ENCODE measurements at places on chromosomes 6 and 20.

DNA sequence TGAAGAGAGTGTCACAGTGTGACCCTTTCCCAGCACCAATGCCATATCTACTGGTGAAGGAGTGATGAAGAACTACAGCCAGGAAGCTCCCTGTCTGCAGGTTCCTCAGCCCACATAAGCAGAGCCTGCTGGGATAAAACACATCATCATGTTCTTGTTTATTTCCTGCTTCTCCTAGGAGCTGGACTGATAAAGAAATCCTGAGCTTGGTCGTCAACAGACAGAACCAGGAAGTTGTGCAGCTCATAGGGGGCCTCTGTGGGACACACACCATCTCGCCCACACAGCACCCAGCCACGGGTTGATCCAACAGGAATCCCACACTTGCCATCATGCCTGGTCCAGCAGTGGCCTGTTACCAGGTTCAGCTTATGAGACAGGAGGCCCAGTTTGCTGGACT is 2.8 kb upstream of the CSTL1 start:
- DNase-seq: no peak

DNA sequence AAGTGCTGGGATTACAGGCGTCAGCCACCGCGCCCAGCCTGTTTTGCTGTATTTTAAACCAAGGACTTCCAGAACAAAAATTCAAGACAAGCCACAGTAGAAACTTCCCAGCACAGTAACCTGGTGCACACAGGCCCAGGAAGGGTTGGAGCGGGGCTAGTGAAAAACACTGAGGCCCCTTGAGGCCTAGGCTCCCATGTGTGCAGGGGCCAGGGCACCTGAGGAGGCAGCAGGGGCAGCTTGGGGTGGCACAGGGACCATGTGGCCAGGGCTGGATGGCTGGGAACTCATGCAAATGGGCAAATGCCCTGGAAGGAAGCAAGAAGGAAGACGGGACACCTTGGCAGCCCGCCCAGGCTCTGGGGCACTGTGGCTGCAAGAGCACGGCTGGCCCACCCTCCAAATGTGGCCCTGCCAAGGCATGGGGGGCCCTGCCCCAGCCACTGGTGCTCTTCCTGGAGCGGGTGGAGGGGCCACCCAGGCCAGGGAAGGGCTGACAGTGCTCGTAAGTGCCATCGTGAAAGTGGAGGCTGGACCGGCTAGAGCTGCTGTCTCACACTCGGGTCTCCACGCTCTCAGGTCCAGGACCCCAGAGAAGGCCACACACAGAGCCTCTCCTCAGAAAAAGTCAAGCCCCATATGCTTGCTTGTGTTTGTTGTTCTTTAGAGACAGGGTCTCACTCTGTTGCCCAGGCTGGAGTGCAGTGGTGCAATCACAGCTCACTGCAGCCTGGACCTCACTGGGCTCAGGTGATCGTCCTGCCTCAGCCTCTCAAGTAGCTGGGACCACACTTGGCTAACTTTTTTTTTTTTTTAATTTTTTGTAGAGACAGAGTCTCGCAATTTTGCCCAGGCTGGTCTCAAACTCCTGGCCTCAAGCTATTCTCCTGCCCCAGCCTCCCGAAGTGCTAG is 10.3 kb downstream of the SLC2A4RG start:
- DNase-seq: no peak

GRCh38 chr6:152124429-152125074 is 317.1 kb downstream of the ESR1 start:
- DNase-seq: no peak

- DNase-seq: no peak
Measured at GRCh38 chr20:5143851-5144250, 17.0 kb downstream of the CDS2 start.

- no peak for DNase-seq
Measured at GRCh38 chr6:17505062-17505476, 95.0 kb upstream of the FAM8A1 start.

- no peak for DNase-seq
Measured at GRCh38 chr6:109284675-109285074, 97.6 kb downstream of the CD164 start.

- no peak for DNase-seq
Measured at GRCh38 chr6:150606647-150607328, 7.1 kb downstream of the PLEKHG1 start.

- no peak for DNase-seq
Measured at GRCh38 chr6:167113047-167113754, 9.7 kb upstream of the CCR6 start.

DNA sequence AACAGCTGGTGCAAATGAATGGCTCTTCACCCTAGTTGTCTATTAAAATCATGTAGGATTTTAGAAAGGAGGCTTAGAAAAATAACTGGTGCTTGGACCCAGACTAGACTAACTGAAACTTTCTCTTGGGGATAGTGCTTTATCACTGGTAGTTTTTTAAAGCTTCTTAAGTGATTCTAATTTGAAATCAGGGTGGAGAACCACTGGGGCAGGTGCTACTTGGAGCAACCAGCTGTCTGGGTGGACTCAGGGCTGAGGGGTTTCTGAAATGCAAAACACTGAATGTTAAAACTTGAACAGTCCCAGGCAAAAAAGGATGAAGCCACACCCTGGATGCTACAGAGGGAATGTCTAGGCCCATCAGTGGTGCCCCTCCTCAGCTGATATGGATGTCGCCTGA is 81.2 kb downstream of the PXDC1 start:
- DNase-seq: no peak

- DNase-seq: no peak
Measured at GRCh38 chr6:36268478-36269275, 1.2 kb upstream of the PNPLA1 start.

- DNase-seq: no peak
Measured at GRCh38 chr6:56539527-56540105, 103.1 kb downstream of the DST start.

- DNase-seq: no peak
Measured at GRCh38 chr6:18427296-18427695, 40.1 kb downstream of the RNF144B start.

DNA sequence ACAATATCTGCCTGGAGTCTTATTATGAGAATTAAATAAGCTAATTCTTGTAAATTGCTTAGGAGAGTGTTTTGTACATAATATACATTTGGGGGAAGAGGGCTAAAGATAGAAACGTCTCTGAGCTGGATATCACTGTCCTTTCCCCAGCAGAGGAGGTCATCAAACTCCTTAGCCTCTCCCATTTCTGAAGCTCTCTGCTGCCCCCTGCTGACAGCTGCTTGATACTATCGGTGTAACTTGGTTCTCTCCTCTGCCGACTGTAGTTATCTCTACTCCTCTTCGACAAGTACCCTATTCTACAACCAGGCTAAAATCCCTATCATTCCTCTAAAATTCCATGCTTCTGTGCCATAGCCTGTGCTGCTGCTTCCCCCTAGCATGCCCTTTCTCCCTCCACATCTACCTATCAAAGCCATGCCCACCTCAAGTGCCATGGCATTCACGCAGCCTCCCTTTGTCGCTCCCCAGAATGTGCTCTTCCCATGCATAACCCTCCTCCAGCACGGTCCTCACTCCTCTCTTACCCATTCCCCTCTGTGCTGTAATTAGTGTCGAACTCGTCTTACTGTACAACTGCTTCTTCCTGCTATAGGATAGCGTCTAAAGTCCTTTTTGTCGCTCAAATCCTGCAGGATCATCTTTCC is 101.2 kb downstream of the EPM2A start:
- peak; percentile 83 for DNase-seq

- DNase-seq: no peak
Measured at GRCh38 chr6:71299541-71300470, 11.2 kb downstream of the OGFRL1 start.

DNA sequence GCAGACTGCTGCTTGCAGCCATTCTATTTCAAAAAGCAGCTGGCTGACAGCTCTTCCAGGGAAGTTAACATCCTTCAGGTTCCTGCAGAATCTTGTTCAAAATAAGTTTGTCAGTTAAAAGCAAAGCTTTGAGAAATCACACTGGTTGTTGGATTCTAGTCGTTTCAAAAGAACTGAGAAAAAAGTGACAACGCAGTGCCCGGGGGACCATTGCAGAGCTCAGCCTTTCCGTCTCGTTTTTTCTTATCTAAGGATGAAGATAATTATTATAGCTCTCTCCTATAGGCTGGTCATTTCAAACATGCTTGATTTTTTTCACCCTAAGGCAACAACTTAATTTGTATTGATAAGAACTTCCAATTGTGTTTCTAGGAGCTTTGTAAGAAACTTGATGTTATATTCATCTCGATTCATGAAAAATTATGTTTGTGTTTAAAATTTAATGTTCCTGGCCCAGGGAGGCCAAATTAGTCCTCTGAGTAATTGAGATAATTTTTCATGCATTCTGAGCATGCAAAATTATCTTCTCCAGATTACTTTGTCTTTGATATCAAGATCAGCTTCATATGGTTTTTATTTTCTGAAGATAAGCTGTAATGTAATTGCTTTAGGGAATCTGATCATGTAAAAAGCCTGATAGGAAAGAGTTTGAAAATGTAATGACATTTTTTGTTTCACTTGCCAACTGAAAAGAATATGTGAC is 58.4 kb downstream of the SNAP25 start:
- no peak for DNase-seq

DNA sequence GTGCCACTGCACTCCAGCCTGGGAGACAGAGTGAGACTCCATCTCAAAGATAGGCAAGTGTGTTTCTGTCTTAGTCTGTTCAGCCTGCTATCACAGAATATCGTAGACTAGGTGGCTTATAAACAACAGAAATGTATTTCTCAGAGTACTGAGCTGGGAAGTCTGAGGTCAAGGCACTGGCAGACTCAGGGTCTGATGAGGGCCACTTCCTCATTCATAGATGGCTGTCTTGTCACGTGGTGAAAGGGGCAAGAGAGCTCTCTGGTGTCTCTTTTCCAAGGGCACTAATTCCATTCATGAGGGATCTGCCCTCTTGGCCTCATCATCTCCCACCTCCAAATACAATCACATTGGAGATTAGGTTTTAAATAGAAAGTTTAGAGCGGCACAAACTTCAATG is 95.6 kb upstream of the PHACTR3 start:
- no peak for DNase-seq

- DNase-seq: no peak
Measured at GRCh38 chr20:50053362-50054230, 59.4 kb downstream of the UBE2V1 start.

- DNase-seq: no peak
Measured at GRCh38 chr6:94955156-94955555, 622.2 kb upstream of the MANEA start.

DNA sequence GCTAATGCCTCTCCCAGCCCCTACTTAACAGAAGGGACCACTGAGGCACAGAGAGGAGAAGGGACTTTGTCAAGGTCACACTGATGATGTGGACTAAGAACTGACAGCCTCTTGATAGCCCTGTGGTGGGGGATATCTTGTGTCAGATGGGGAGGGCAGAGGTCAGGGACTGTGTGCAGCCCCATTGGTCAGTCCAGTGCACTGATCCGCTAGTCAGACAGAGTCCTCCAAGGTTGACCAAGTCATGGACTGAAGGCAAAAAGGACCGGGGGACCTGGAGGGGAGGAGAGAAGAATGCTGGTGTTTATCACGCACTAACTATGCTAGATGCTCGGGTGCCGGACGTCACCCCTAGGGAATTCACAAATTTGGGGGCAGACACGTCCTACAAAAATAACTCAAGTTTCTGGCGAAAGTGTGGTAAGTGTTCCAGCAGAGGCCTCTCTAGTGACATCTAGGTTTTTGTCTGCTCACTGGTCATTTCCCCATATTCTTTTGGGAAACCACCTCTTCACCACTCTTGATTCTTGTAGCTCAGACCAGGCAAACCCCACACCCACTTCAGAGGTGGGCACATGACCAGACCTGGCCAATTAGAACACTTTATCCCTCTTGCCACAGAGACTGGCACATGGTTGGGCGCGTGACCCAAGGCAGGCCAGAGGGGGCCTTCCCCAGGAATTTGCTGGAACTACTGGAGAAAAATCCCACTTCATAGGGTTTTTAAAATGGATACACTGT is 21.0 kb downstream of the TCF15 start:
- DNase-seq: no peak

- DNase-seq: no peak
Measured at GRCh38 chr6:44049163-44049988, 77.9 kb downstream of the MRPL14 start.

- DNase-seq: peak; percentile 90
Measured at GRCh38 chr6:37171970-37172812, 2.2 kb downstream of the PIM1 start.

GRCh38 chr6:151005896-151006632 is 140.6 kb downstream of the MTHFD1L start:
- no peak for DNase-seq

DNA sequence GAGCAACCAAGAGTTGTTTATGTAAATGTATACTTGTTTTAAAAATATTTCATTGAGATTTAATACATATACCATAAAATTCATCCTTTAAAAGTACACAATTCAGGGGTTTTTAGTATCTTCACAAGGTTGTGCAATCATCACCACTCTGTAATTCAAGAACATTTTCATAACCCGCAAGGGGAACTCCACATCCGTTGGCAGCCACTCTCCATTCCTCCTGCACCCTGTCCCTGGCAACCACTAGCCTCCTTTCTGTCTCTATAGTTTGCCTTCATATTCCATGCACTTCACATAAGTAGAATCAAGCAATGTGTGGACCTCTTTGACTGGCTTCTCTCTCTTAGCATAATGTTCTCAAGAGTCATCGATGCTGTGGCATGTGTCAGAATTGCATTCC is 104.2 kb upstream of the PDE10A start:
- DNase-seq: no peak

- no peak for DNase-seq
Measured at GRCh38 chr6:15536198-15536955, 126.5 kb downstream of the DTNBP1 start.

GRCh38 chr6:70394518-70395300 is 18.6 kb upstream of the FAM135A start:
- no peak for DNase-seq

DNA sequence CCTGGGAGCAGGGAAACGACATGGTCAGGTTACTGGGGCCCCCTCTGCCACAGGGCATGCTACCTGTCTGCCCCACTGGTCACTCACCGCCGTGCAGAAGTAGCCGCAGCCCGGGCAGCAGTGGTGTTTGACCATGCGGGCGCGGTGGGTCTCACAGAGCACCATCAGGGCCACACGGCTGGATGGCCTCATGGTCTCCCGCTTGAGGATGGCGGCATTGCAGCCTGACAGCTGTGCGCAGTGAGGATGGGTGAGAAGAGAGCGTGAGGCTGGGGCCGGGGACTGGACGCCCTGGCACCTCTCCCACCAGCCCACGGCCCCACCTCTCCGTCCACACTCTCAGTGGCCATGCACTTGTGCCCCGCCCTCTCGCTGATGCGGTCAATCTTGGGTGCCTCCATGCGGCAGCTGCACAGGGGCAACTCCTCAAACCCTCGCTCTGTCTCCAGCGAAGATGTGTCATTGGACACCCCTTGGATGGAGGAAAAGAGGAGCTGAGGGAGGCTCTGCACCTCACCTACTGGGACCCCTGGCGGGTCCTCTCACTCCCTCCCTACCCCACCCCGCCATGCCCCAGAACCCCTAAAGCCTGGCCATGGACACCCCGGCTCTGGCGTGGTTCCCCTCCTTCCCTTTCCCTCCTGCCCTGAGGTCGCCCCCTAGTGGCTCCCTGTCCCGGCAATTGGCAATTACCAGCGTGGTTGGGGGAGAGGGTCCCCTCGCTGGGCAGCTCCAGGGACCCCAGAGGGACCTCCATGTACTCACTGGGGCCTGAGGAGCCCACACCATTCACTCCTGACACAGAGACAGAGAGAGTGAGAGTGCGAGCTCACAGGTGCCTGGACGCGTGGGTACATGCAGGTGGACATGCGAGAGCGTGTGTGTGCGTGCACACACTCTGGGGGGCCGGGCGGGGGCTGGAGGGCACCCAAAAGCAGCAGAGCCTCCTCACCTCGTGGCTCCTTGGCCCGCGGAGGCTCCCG is 8.9 kb downstream of the EHMT2 start:
- peak; percentile 51 for DNase-seq
